Stimulated activated CD8-positive, alpha-beta memory T cell treated with anti-CD3 and anti-CD28 coated beads, Interleukin-2, amount 100 ng/mL, for 1 hour (primary cell): ENCODE measurements at places on chromosomes 1 and 21.
A peak's percentile ranks its signal among the peaks of the same experiment; 100 is the strongest.

GRCh38 chr1:184753608-184754475 lies 816 bp downstream of the EDEM3 start:
- DNase-seq: peak; percentile 20

GRCh38 chr1:165942062-165942461 lies 114.6 kb downstream of the UCK2 start:
- no peak for DNase-seq

DNA sequence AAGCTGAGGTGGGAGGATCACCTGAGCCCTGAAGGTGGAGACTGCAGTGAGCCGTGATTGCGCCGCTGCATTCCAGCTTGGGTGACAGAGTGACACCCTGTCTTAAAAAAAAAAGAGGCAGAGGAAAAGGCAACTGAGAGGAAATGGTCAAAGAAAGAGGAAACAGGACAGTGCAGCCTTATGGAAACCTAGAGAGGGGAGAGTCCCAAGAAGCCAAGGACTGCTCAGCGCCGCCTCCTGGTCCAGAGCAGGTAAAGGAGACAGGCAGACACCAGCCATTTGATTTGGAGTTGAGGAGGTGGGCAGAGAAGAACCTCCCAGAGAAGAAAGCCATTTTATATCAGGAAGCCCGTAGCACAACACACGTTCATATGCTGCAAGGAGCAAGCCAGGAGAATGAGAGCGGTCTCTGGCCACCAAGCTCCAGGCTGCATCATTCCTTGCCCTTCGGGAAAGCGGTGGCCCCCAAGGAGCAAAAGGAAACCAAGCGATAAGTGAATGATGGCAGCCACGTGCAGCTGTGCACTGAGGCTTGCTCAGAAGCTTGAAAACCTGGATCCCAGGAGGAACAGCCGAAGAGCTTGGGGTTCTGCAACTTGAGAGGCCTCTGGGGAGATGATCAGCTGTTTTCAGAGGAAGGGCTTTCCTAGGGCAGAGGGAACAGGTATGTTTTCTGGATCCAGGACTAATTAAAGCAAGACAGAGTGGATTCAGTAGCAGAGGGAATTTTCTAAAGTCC lies 33.7 kb downstream of the LRRC42 start:
- no peak for DNase-seq

DNA sequence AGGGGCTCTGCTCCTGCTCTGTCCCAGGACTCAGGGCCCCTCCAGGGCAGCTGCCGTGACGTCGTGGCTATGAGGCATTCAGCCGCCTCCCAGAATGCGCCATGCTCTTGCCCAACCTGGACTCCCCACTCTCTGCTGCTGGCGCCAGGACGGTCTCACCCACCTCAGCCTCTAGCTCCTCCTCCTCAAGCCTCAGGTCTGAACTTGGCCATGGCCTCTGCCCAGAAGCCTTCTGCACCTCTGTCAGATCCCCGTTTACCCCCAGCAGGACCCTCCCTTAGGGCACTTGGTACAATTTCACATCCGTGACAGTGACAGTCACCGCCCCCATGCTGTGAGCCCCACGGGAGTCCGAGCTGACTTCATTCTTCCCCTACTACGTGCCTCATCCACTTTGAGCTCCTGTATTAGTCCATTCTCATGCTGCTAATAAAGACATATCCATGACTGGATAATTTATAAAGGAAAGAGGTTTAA lies 4.9 kb downstream of the CSTB start:
- no peak for DNase-seq

DNA sequence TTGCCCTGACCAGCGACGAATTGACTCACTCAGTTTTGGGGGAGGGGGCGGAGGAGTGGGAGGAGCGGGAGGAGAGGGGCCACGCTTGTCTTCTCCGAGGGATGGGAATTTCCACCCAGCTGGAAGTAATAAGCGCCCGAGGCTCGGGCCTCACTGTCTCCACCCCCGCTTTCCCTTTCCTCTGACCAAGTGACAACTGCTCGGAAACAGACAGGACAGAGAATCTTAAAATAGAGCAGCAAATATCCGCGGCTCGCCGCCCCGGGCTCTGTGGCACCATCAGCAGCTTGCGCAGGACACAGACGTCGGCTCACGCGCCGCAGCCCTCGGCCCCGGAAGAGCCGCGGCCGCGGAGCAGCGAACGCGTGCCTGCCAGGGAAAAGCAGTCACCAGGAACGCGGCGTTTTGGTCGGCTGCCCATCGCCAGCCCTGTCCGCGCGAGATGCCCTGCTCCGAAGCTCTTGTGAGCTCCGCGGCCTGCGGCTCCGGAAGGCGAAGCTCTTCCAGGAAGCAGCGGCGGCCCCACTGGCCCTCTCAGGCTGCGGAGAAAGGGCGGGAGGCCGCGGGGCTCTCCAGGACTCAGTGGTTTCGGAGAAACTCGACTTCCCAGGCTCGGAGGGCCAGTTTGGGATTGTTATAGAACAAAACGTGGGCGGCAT lies 10.7 kb upstream of the RGS16 start:
- DNase-seq: no peak

GRCh38 chr1:230365723-230366307 lies 60.3 kb downstream of the PGBD5 start:
- DNase-seq: no peak

- DNase-seq: no peak
Observed at GRCh38 chr1:67713057-67713846, 28.3 kb downstream of the GADD45A start.

DNA sequence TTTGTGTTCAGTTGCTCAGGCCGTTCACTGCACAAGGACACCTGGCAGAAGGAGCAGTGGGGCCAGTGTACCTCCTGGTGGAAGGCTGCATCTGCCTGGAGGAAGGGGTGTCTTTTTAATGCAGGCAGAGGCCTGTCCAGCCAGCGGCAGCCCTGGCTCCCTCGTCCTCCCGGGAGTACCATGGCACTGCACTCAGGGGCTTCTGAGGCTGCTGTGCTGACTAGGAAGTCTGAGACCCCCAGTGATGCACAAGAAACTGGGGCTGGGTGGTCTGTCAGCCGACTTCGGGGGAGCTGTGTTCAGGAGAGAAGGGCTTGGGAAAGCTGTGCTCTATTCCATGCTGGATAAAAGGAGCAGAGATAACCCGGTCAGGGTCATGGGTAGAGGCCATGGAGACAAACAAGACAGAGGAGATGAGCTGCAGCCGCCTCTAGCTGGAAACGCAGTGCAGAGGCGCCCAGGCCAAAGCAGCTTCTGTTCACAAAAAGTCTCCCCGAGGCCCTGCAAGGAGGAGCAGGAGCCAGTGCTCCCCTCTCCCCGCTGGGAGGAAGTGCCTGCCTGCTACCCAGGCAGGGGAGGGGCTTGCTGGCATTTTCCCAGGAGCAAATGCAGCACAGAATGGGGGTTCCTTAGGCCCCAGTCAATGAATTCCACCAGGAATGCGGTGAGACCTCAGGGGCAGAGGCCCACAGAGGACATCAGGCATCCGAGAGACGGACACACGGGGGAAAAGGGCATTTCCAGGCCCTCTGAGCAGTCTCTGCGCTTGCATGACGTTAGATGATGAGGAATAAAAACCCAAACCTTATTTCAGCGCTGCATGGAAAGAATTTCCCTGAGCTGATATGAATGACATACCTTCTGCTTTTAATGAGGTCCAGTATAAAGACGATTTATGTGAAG lies 17.2 kb upstream of the C2CD2 start:
- DNase-seq: no peak

GRCh38 chr21:45560106-45561021 lies 18.1 kb upstream of the SLC19A1 start:
- no peak for DNase-seq

- no peak for DNase-seq
Observed at GRCh38 chr1:160436966-160437365, 36.6 kb downstream of the VANGL2 start.

DNA sequence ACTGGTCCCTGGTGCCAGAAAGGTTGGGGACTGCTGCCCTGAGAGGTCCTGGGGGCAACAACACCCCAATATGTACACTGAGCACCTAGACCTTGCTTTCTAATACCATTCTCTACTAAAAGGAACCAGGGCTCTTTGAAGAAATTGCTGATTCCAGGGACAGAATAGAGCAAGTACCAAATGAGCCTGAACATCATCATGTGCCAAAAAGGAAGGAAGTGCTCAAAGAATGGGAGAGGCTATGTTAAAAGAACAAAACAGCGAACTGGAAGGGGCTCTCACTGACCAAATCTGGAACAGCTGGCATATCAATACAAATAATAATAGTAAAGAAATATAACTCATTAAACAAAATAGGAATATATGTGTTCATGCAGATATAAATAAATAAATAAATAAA lies 50.8 kb downstream of the PIK3R3 start:
- no peak for DNase-seq

DNA sequence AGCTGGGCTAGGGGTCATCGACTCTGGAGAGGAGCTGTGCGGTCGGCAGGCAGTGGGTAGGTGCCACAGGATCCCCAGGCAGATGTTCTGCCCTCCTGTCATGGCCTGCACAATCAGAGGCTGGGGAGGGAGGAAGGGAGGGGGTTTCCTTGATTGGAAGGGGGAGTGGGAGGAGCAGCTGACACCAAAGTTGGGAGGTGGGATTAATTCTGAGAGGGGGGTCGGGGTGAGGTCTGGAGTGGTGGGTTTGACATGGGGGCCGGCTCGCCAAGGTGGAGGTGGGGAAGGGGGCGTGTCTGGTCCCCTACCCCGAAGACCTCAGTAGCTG lies 651 bp upstream of the HPCA start:
- DNase-seq: no peak

DNA sequence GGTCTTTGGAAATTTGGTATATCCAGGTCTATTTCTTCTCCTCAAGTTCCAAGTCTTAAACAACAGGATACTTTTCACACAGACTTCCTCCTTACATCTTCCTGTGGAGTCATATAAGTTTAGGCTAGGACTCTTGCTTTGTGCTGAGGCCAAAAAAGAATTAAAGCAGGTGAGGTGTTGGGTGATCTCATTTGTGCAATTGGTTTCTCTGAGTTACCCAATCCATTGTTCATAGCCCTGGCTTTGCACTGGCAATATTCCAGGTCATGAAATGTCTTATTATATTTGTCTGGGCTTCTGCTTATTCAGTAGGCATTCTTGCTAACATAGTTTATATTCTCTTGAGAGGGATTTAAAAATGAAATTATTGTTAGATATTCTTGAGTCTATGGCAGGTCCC lies 14.1 kb upstream of the KIAA0040 start:
- no peak for DNase-seq

GRCh38 chr1:228082918-228083870 lies 686 bp downstream of the ARF1 start:
- DNase-seq: no peak

DNA sequence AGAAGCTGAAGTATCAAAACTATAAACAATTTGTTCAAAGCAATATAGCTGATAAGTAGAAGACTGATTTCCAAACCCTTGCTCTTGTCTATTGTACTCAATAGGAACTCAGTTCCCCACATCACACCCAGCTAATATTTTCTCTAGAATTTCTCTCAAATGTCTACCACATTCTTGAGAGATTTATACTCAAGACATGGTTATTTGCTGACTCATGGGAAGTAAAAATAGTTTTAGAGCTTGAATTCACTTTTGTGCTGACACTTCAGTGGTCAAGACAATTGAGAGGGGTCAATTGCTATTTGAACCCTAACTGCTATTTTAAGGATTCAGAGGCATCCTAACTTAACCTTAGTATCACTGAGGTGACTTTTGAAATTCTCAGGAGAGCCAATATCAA lies 99.0 kb downstream of the TNNI3K start:
- DNase-seq: no peak

GRCh38 chr1:172533513-172534151 lies 682 bp downstream of the SUCO start:
- no peak for DNase-seq

DNA sequence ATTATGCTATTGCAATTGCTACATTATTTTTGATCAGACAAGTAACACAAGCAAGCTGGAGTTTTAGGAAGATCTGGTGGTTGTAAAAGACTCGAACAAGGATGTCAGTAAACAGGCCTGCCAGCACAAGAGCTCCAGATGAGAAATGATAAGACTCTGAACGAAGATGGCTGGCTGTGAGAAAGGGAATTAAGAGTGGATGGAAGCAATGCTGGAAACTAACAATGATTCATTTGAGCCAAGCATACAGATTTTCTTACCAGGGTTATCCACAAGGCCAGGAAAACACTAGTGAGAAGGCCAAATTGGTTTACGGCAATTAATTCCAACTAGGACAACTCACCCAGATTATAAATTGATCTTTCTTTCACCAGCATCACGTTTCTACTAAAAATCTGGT lies 54.2 kb downstream of the NRIP1 start:
- no peak for DNase-seq

DNA sequence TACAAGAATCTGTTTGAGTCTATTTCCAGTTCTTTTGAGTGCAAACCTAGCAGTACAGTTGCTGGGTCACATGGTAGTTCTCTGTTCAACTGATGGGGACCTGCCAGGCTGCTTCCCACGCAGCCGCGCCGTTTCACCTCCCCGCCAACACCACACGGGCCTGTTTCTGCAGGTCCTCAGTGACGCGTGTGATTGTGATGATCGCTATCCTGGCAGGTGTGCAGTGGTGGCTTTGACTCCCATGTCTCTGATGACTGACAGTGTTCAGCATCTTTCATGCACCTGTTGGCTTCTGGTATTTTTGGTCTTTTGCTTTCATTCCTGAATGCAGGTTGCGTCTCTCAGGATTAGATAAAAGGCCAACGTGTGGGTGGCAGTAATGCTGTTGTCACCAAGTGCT lies 41.6 kb downstream of the FAAP20 start:
- no peak for DNase-seq

GRCh38 chr21:25870084-25870483 lies 135.3 kb downstream of the GABPA start:
- DNase-seq: no peak

DNA sequence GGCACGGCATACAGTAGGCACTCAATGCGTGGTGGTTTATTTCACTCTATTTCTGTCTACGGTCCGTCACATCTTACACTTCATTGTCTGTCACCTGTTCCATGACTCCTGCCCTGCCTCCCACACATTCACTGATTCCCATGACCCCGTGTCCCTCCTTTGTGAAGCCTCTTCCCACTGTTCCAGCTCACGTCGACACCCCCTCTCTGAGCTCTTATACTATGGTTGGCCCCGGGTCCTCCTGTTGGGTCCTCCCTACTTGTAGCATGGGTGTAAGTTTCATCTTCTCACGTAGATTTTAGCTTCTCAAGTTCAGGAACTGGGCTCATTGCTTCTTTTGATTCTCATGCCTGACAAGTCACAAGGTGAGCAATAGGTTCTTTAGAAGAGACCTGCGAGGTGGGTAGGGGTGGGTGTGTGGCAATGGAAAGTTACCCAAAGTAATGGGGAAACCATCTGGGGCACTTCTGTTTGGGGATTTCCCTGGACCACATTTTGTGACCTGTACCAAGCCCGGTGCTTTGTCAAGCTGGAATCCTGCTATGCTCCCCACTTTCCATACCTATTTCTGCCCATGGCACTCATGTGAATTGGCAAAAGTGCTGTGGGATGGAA lies 22.1 kb upstream of the IL10 start:
- no peak for DNase-seq

DNA sequence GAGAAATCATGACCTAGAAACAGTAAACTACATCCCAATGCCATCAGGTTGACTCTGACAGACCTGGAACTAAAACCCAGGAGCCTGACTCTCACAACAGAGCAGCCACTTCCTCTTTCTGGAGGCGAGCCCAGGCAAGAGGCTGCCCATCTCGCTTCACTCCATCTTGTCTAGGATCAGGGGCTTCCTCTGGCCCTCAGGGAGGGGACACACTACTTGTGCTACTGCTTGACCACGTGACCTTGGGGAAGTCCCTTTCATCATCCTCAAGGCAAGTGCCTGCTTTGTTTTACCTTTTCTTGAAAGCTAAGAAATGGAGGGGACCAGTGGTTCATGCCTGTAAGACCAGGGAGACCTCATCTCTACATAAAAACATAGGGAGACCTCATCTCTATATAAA lies 2.6 kb upstream of the TENT5B start:
- no peak for DNase-seq
